ENCODE measurements at places on chromosomes 7 and 10. TPM values are rescaled to one million over a fixed set of nuclear protein-coding genes. Genes with fewer than 3 reads are reported as not detected.

- no peak overlapping the region for H3K27ac ChIP-seq
- H3K4me1 ChIP-seq = no peaks in the 10 kb centered on the region
- H3K36me3 ChIP-seq = no peaks in the 10 kb centered on the region
These were observed 294.5 kb upstream of the SEMA3C start for GRCh38 chr7:81213394-81213793.

DNA sequence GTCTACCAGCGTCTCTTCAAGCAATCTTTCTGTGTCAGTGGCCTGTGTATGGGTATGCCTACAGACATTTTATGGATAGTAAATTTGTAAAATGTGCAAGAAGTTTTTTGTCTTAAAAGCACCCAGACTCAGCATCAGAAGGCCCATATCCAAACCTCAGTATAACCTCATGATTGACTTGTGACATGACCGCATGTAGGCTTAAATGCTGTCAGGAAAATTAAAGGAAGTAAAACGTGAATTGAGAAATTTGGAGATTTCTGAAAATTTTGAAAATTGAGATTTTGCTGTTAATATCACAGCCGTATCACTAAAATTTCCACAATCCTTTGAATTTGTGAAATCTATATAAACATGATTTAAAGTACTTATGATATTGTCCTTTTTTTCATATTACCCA is 410.2 kb downstream of the AUTS2 start:
- no peak overlapping the region for H3K27ac ChIP-seq
- no peaks in the 10 kb centered on the region for H3K36me3 ChIP-seq
- H3K4me3 ChIP-seq = no peak overlapping the region
- peaks cover 50% of the 10 kb centered on the region for H3K4me1 ChIP-seq

DNA sequence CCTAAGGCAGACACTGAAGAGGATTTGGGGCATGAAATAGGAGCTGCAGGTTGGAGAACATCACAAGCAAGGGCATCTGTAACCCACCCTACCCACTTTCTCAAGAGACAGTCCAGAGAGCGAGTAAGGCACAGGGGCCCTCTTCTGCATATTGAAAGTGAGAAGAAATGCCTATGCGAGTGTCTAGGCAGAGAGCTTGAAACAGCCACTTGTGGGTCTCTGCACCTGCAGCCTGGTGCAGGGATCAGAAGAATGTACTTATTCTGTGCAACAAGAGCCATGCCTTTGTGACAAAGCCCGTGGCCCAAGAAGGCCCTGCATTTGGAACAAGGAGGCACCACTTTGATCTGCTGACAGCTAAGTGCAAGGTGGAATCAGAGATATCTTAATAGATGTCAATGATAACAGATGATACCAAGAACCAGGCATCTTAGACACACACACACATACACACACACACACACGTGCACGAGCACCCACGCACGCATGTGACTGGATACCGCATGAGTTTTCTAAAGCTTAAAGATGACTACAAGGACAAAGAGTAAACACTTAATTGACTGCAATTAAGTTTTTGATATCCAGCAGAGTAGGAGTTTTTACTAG is 89.3 kb downstream of the NPSR1 start:
- no peak overlapping the region for H3K4me3 ChIP-seq
- DNase-seq = no peak
- H3K27me3 ChIP-seq = no peaks in the 10 kb centered on the region
- no peaks in the 10 kb centered on the region for H3K36me3 ChIP-seq

- no peak for DNase-seq
- no peak overlapping the region for H3K4me3 ChIP-seq
- peaks cover 13% of the 10 kb centered on the region for H3K4me1 ChIP-seq
- no peak overlapping the region for H3K27ac ChIP-seq
These were observed 118.4 kb downstream of the PLPP4 start for GRCh38 chr10:120575411-120575810.

DNA sequence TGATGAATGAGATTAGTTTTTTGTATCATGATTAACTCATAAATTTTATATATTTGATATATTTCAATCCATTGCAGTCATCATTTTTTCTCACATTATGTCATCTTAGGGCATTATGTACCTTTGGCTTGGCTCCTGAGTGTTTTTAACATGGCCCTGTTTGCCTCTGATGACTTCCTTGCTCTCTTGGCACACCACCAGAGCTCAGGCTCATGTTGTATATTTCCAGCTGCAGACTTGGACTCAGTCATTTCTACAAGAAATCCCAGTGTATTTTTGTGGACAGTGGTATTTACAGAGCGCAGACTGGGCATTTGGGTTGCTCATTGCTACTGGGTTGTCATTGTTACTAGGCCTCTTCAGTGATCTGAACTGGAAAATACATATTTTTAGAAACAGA is 188.5 kb downstream of the ADRA2A start:
- no peak overlapping the region for H3K4me3 ChIP-seq
- no peak for DNase-seq
- H3K36me3 ChIP-seq = no peaks in the 10 kb centered on the region
- H3K27me3 ChIP-seq = peaks cover 19% of the 10 kb centered on the region

DNA sequence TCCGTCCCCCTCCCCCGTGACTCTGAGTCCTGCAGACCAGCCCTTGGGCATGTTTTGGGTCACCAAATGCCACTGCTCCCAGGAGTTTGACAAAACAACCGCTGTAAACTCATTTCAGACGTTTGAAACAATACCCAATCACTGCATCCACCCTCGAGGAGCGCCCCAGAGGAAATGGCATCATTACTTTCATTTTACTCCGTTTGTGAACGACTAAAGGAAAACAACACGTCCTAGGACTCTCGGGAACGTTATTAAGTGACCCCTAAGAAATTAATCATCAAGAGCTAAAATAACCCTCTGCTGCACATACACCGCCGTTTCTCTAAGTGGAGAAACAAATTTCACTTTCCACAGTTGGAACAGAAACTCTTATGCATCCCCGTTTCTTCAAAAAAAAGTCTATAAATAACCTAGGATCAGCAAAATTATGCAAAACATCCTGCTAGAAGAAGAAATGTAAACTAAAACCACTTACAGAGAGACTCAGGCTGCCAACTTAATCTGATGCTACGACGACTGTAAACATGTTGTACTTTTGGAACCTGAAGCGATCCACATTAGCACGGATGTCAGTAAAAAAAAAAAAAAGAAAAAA is 109.9 kb upstream of the EFCAB10 start:
- peaks cover 9% of the 10 kb centered on the region for H3K36me3 ChIP-seq
- H3K27me3 ChIP-seq = peaks cover 3% of the 10 kb centered on the region
- H3K4me3 ChIP-seq = peak overlapping the region; percentile 52

- no peaks in the 10 kb centered on the region for H3K27me3 ChIP-seq
- H3K27ac ChIP-seq = peak overlapping the region; percentile 12
- peaks cover 10% of the 10 kb centered on the region for H3K36me3 ChIP-seq
These were observed 13.8 kb downstream of the WNT16 start for GRCh38 chr7:121342631-121343030.

- peaks cover 40% of the 10 kb centered on the region for H3K36me3 ChIP-seq
- H3K4me1 ChIP-seq = peaks cover 76% of the 10 kb centered on the region
- no peak for DNase-seq
These were observed 1.1 kb upstream of the HOXA1 start for GRCh38 chr7:27096768-27097514.

DNA sequence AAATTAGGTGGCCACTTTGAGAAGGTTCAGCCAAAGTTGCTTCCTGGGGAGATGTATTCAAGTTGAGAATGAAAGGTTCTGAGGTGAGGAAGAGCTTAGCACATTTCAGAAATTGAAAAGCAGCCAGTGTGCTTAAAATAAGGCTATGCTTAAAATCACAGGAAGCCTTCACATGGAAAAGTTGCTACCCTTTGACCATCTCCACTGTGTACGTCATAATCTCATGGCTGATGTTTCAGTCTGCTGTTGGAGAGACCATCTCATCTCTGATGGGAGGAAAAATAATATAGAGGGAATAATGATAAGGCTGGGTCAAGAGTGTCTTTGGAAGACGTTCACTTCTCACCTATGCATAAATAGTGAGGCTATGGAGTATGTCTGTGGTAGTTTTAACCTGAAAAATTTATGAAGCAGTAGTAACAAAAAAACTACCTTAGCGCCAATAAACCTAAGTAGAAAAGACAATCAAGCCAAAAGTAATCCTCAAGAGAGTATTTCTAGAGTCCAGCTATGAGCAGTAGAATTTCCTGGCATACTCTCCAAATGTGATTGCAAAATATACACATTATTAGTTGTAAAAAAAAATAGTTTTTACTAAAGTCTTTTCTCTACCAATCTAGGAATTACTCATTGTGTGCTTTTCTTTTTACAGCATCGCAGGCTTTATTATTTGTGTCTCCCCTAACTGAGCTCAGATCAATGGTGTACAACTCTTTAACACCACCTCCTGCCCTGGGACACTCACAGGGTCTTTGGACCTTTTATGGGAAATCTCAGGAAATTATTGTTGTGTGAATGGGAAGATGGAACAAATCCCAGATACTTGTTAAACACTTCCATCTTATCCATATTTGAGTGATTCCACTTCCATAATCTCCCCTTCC is 435.2 kb upstream of the LRGUK start:
- no peak for DNase-seq
- no peak overlapping the region for H3K4me3 ChIP-seq
- no peak overlapping the region for H3K27ac ChIP-seq
- no peaks in the 10 kb centered on the region for H3K27me3 ChIP-seq
- H3K36me3 ChIP-seq = no peaks in the 10 kb centered on the region

The OGDHL gene
- total RNA-seq = 10.6 TPM

The HHEX gene
- total RNA-seq = not detected

The MET gene
- 4.0 TPM for total RNA-seq

The CTBP2 gene
- 127 TPM for total RNA-seq

The ADK gene
- total RNA-seq = 35.6 TPM

The SEC31B gene
- 18.7 TPM for total RNA-seq

The SHH gene
- not detected for total RNA-seq

The FRMPD2 gene
- 0.26 TPM for total RNA-seq
